ENCODE measurements at places on chromosomes 16 and 17.

- DNase-seq: no peak
These were observed 104.7 kb upstream of the ADAMTS18 start for GRCh38 chr16:77539421-77540034.

DNA sequence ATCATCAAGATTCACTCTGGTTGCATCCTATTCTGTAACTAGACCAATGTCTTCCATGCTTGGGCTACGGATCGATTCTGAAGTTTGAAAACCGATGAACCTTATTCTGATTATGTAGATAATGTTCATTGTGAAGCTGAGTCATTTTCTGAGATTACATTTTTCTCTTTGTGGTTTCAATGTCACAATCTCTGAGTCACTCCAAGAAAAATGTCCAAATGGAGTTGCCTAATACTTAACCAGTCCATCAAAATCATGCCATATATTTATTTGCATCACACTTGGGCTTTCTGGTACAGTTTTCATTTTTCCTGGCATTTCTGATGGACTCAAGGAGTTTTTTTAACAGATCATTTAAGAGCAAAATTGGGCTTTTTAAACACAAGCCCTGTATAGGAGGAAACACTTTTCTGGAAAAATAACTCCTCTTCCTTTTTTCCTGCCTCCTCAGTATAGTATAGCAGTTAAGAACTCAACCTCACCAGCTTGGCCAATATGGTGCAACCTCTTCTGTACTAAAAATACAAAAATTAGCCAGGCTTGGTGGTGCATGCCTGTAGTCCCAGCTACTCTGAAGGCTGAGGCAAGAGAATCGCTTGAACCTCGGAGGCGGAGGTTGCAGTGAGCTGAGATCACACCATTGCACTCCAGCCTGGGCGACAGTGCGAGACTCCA, 17.5 kb downstream of the CACNG3 start:
- no peak for DNase-seq

- DNase-seq: no peak
These were observed 40.6 kb downstream of the MIS12 start for GRCh38 chr17:5526821-5527598.

- DNase-seq: no peak
These were observed 96.8 kb upstream of the PSMD7 start for GRCh38 chr16:74199842-74200124.

DNA sequence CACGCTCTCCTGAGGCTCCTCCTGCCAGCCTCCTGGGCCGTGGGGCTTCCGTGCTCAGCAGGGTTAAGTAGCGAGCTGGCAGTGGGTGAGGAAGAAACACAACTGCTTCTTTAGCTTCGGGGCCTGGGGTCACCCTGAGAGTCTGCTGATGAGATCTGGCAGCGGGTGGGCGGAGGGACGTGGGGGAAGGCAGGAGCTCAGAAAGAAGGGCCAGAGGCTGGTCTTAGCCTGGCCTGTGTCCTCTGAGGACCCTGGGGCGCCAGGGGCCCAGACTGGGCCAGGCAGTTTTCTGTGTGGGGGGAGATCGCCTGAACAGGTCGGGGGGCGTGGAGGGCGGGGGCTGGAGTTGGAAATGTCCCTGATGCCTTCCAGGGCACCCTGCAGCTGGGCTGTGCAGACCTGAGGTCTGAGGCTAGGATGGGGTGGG, 97.8 kb upstream of the GSE1 start:
- DNase-seq: no peak

GRCh38 chr17:228951-229708, 47.7 kb upstream of the DOC2B start:
- no peak for DNase-seq

DNA sequence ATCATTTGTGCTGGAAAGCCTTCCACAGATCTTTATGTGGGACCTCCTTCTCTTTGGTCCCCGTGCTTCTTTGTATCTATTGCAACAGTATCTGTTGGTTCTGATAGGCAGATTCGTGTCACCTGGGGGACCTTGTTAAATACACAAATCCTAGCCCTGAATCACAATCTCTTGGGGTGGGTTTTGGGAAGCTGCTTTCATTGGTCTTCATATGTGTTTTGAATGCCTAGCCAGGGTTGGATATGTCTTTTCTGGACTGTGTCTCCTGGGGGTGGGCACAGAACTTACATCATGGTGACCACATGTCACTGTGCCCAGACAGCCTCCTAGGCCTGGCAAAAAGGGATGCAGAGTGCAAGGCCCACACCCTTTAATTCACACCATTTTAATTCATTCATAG, 81.0 kb upstream of the HNF1B start:
- no peak for DNase-seq

DNA sequence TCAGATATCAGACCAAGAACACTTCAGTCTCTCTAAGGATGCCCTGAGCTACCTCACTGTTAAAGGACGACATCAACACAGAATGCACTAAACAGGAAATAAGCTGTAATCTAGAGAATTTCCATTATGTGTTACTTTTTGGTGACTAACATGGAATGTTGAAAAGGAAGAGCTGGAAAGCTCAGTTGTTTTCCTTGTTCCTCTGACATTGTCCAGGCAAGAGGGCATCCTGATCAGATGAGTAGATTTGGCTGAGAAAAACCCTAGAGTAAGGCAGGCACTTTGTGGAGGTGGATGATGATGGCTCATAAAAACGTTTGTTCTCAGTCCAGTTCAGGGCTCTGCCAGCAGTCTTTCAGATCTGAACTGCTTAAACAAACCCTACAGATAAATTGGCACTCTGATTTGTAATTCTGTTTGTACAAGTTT, 34.0 kb downstream of the DGKE start:
- DNase-seq: no peak

GRCh38 chr16:79100447-79100846, 500.1 kb downstream of the MAF start:
- DNase-seq: no peak

- DNase-seq: no peak
These were observed 613.7 kb downstream of the TMEM114 start for GRCh38 chr16:7976563-7976962.

- no peak for DNase-seq
These were observed 4.3 kb downstream of the TBCD start for GRCh38 chr17:82756166-82756565.

GRCh38 chr17:58531122-58531521, 16.7 kb upstream of the MTMR4 start:
- DNase-seq: no peak

- DNase-seq: no peak
These were observed 39.3 kb downstream of the PITPNM3 start for GRCh38 chr17:6517062-6517461.

GRCh38 chr16:24255456-24256371, at the start of gene CACNG3:
Gene CACNG3 (plus strand): TSS chr16:24256335. CDS start chr16:24256755, 420 bp downstream.
- DNase-seq: no peak

- DNase-seq: no peak
These were observed 20.8 kb downstream of the CIAPIN1 start for GRCh38 chr16:57426356-57426755.

GRCh38 chr17:33966410-33967059, 288.6 kb upstream of the CCL2 start:
- no peak for DNase-seq

GRCh38 chr16:391885-392335, 5.1 kb upstream of the NME4 start:
- no peak for DNase-seq

- DNase-seq: no peak
These were observed 678 bp upstream of the BAIAP2 start for GRCh38 chr17:81034168-81034777.

GRCh38 chr16:75679366-75679765, 2.6 kb upstream of the CPHXL2 start:
- DNase-seq: no peak

- DNase-seq: no peak
These were observed 23.6 kb downstream of the SEZ6 start for GRCh38 chr17:28982131-28982793.

DNA sequence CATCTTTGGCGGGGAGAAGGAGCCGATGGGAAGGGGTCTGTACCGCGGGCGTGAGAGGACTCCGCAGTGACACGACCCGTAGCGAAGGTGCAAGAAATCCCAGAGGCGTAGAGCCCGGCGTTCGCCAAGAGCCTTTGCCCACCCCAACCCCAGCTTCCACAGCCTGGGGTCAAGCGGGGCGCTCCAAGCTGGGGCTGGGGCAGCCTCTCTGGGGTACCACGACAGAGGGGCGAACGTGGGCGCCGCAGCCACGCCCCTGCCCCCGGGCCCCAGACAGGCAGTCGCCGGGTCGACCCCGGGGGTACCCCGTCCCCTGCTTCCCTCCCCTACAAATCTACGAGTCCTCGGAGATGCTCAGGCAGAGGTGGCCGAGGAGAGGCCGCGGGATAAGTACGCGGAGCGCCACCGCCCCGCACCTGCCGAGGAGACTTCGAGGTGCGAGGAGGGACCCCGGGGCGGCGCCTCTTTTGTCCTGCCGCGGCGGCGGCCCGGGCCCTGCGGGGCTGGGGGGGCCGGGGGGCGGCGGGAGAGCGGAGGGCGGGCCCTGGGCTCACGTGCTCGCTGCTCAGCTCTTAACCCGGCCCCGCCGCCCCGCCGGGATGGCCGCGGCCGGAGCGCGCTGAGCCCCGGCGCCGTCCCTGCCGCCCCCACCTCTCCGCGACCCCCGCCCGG, at the start of gene ADAM11:
Gene ADAM11 (plus strand): TSS at position 575 of the 672 bp plus-strand sequence. CDS start 212 bp downstream, outside the sequence.
- DNase-seq: no peak

DNA sequence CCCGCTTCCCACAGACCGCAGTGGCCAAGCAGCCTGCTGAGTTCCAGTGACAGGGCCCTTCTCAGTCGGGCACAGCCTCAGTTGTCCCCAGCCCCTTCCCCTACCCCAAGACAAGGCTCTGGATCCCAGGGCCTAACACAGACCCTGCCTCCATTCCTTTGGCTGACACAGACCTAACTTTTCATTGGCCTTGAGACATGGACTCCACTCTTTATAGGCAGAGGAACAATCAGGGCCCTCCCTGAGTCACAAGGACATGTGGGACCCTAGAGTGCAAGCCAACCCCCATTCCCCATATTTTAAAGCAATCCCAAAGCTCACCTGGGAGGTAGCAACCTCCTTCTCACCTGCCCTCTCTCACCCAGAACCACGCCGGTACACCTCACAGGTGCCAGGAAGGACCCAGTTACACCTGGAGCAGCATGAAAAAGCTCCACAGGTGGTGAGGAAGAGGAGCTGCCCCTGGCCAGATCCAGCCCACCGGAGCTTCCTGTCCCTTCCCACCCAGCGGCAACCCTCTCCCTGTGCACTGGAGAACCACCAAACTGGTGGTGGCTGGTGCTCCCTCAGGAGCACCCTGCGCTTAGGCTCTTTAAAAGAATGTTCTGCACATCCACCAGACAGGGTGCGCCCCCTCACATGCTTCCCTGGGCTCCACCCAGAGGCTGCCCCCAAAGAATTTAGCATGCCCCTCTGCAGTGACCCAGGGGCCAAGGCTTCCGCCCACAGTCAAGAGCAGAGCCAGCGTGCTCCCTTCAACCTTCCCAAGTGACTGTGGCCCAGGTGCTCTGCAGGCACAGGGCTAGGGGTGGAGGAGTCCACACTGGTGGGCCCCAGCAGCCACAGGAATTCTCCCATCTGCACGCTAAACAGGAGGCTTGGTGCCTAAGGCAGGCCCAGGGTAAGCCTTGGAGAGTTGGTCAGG, 3.4 kb downstream of the MNT start:
- DNase-seq: no peak

DNA sequence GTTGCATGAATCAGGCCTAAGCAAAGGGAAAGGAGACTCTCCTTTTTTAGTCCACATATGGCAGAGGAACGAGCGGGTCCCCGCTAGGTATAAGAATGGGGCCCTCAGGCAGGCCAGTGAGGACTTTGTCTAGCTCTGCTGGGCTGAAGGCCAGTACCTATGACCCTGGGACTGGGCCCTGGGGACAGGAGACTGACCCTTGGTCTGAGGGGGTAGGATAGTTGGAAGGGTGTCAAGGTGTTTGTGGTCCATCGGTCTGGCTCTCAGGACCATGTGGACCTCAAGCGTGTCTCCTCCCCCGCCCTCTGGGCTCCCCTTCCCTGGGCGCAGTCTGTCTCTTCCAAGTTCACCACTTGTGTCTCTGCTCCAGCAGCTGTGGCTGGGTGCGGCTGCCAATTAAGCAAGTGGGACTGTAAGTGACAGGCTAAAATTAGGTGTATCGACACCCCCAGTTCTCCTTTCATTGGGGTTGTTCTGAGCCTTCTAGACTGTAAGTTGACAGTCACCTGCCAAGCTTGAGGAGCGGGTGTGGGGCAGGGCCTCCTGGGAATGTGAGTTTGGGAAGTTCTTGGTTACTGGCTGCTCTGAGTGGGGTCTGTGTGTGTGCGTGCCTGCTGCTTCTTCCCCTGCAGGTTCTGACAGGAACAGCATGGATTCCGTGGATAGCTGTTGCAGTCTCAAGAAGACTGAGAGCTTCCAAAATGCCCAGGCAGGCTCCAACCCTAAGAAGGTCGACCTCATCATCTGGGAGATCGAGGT, 24.5 kb downstream of the AKAP1 start:
- DNase-seq: no peak

DNA sequence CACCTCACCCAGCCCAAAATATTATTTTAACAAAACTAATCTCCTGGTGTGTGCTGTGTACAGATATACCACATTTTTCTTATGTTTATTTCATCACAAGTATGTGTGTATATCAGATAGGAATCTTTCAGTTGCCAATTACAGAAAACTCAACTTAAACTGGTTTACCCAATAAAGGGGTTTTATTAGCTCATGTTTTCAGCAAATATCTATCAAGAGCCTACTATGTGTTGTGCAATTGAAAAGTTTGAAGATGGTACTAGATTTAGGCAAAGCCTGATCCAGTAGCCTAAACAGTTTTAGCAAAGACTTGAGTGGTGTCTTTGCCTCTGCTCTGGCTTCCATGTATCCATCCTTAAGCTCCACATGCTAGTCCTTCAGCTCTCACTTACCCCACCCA, 45.1 kb upstream of the LYRM9 start:
- DNase-seq: no peak

- no peak for DNase-seq
These were observed 21.5 kb downstream of the KCNG4 start for GRCh38 chr16:84218176-84218823.

- DNase-seq: no peak
These were observed 78.6 kb upstream of the ZNF469 start for GRCh38 chr16:88303890-88304819.

- DNase-seq: no peak
These were observed 18.0 kb downstream of the CCR7 start for GRCh38 chr17:40547079-40547784.

DNA sequence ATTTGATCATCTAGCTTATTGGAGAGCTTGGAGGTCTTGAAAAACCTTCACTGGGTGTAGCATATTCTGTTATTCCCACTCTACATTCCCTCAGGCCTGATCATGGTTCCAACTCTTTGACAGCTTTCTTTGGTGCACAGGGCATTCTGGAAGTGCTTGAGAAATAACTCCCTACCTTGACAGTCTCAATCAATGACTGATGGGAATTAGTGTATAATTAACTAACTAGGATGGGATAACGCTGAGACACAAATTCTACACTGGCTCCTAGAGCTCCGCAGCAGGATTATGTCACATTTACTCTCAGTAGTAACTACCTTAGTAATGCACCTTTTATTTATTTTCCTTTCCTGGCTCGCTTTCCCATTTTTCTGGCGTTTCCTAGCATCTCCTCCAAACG, 236.4 kb downstream of the MAP2K6 start:
- DNase-seq: no peak

- no peak for DNase-seq
These were observed 19.0 kb downstream of the ADAD2 start for GRCh38 chr16:84209989-84210388.

GRCh38 chr17:8474826-8475225, 39.1 kb downstream of the NDEL1 start:
- no peak for DNase-seq

GRCh38 chr17:33804401-33804800, 450.7 kb upstream of the CCL2 start:
- DNase-seq: no peak

GRCh38 chr17:35373984-35374765, 754 bp upstream of the SLFN11 start:
- no peak for DNase-seq

GRCh38 chr17:81057079-81057730, 22.3 kb downstream of the BAIAP2 start:
- DNase-seq: no peak
